Adrenal gland (tissue), 19 donors: ENCODE measurements at places on chromosomes 7 and 10. TPM values are rescaled to one million over a fixed set of nuclear protein-coding genes. Genes with fewer than 3 reads are reported as not detected.

Gene CHN2
- 5.2 TPM for polyA plus RNA-seq

Gene TMEM273
- polyA plus RNA-seq, result 2.5 TPM

Gene ZNF655
- 37.6 TPM for polyA plus RNA-seq

Gene FEZF1
- not detected for polyA plus RNA-seq

- DNase-seq, result peak; percentile 18
Observed at GRCh38 chr10:11793762-11794479, 29.2 kb upstream of the PROSER2 start.

GRCh38 chr7:81882086-81882485 is 112.2 kb upstream of the HGF start:
- DNase-seq, result no peak

- DNase-seq, result no peak
Observed at GRCh38 chr10:17272648-17273047, 44.6 kb downstream of the VIM start.

- no peak for DNase-seq
Observed at GRCh38 chr10:114552050-114552449, 106.0 kb downstream of the ABLIM1 start.
